ENCODE measurements at places on chromosomes 5 and 9.

DNA sequence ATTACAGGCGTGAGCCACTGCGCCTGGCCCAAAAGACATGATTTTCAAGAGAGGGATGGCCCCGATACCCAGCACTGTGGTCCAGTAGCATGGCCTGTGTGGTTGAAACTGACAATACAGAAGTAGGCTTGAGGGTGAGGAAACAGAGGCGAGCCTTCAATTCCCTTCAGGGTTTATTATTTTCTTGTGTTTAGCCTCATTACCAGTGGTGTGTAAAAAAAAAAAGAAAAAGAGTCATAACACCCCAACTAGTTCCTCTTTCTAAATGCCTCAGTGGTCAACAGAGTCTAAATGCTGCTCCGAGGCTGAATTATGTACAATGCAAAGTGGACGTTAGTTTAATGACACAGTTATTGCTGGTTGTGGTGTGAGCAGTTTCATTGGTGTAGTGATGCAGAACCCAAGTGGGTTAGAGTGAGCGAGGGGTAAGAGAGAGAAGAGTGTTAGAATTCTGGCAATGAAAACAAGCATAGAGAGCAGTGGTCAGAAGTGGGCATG is 58.8 kb downstream of the SNX30 start:
- DNase-seq: no peak

- DNase-seq: no peak
Measured at GRCh38 chr5:72482046-72482445, 25.2 kb downstream of the ZNF366 start.

DNA sequence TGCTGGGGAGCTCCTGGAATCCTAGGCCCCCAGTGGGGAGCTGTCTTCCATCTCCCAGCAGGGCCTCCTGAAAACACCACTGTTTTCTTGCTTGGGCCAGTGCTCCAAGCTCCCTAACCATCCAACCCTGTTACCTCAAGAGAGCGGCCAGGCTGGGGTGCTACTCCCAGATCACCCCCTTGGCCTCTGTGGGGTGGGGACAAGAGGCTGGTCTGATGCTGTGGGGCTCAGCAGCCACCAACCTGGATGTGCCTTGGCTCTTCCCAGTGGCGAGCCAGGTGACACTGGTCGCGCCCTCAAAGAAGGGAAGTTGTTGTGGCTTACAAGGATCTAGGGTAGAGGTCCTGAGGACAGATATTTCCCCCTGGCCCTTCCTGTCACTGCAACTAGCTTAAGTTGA is 49.0 kb downstream of the SECISBP2 start:
- DNase-seq: no peak

DNA sequence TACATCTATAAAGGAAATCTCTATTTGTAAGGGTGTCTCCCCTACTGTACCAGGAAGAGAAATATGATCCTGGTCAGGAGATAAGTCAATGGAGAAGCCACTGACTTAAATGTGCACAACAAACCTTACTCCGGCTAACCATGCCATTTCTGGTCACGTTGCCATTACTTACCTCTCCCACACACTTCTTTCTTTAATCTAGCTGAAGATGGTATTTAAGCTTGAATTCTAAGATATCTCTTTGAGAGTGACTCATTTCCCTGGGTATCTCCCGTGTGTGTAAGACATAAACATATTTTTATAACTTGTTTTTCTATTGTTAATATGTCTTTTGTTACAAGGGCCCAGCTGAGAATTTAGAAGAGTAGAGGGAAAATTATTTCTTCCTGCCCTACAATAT is 296.6 kb downstream of the SEMA5A start:
- DNase-seq: no peak

DNA sequence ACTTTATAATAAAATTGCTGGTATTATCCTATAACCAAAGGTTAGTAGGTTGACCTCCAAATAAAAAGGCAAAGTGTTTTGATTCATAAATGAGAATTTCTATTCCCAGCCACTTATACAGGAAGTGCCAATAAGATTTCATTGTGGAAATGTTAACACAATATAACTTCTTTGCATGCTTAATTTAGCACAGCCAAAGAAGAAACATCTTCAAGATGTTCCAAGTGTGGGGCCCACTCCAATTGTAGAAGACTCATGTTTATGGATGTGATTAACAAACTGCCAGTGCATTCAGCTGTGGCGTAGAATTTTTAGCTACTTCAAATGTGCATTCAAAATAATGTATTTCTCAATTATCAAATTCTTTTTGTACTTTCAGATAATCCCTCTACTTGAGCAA is 402.3 kb downstream of the DEPDC1B start:
- DNase-seq: no peak

GRCh38 chr9:84000186-84000585 is 19.6 kb downstream of the RMI1 start:
- DNase-seq: no peak

- no peak for DNase-seq
Measured at GRCh38 chr5:84298628-84299027, 86.1 kb downstream of the EDIL3 start.

- DNase-seq: no peak
Measured at GRCh38 chr9:93306579-93307091, 122.7 kb downstream of the WNK2 start.

- DNase-seq: no peak
Measured at GRCh38 chr5:72597456-72597948, 90.3 kb upstream of the ZNF366 start.

- no peak for DNase-seq
Measured at GRCh38 chr9:114092336-114092735, 6.8 kb downstream of the KIF12 start.

- no peak for DNase-seq
Measured at GRCh38 chr5:116382032-116382873, 192.4 kb downstream of the SEMA6A start.

- no peak for DNase-seq
Measured at GRCh38 chr5:5326115-5326758, 96.2 kb upstream of the ICE1 start.

GRCh38 chr5:96785326-96786109 is 22.2 kb downstream of the ERAP1 start:
- no peak for DNase-seq

- DNase-seq: no peak
Measured at GRCh38 chr5:80143491-80143890, 108.3 kb downstream of the THBS4 start.

DNA sequence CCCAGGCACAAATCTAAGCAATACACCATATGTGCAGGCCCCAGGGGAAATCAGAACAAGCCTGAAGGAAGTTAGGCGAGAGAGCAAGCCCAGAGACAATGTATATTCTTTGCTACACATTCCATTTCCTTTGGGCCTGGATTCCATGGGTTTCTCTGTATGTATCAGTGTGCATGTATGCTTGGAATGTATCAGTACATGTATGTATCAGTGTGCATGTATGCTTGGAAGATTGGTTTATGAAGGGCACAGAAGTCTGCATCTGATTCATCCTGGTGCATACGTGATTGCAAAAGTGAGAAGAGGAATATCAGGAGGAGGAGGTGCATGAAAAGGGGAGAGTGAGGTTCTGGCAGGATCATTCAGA is 232.6 kb upstream of the ANKRD55 start:
- no peak for DNase-seq

DNA sequence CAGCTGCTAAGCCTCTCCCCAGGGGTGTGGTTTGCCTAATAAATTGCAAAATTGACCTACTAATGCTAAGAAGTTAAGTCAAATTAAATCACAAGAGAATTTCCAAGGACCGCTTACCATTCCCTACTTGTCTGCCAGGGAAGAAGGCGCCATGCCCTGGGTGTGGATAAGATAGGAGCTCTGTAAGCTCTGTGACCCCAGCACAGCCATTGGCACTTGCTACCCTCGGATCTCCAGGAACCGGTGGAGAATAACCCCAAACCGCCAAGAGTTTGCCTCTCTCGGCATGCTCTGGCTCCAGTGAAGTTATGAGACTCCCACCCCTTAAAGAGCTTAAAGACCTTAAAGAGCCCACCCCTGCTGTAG is 58.9 kb downstream of the NEURL1B start:
- no peak for DNase-seq

GRCh38 chr9:114151426-114151956 is 3.8 kb upstream of the COL27A1 start:
- DNase-seq: no peak

- DNase-seq: no peak
Measured at GRCh38 chr5:76404223-76405211, 1.4 kb downstream of the IQGAP2 start.

GRCh38 chr9:128382261-128382660 is 11.1 kb downstream of the URM1 start:
- no peak for DNase-seq

DNA sequence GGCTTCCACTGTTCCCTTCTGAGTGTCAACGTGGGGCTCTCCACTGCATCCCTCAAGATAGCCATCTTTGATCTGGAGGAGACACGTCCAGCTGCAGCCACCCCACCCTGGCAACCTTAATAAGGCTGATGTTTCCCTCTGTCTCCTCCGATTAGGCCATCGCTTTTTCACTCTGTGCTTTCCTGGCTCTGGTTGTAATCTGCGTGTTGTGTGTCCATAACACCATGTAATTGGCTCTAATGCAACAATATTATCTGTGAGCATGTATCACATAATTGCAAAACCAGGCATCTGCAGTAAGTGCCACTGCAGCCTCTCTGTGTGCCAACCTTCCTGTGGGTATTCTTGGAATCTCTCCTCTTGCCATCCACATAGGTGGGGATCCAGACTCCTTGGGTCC is 249.9 kb upstream of the PANK3 start:
- no peak for DNase-seq

GRCh38 chr9:135100241-135100681 is 12.8 kb downstream of the OLFM1 start:
- no peak for DNase-seq

- peak; percentile 92 for DNase-seq
Measured at GRCh38 chr5:120615967-120616645, 152.0 kb downstream of the PRR16 start.

DNA sequence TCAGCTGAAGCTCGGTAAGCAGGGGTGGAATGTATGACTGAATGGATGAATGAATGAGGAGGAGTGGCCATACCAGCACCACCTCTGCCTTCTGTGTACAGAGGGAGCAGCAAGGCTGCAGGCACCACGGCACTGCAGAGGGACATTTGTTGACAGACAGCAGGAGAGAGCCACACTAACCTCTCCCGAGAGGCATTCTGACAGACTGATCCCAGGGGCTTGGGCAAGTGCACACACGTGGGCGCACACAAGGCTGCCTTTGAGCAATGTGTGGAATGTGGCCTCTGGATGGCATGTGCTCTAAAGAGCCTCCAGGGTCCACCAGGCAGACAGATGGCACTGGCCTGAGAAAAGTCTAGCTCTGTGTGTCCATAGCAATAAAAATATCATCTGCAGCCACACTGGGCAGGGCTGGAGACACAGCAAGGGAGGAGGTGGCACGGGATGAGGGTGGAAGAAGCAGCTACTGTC is 111.8 kb downstream of the ACTL7B start:
- no peak for DNase-seq

- no peak for DNase-seq
Measured at GRCh38 chr5:40485021-40485998, 194.4 kb upstream of the PTGER4 start.

DNA sequence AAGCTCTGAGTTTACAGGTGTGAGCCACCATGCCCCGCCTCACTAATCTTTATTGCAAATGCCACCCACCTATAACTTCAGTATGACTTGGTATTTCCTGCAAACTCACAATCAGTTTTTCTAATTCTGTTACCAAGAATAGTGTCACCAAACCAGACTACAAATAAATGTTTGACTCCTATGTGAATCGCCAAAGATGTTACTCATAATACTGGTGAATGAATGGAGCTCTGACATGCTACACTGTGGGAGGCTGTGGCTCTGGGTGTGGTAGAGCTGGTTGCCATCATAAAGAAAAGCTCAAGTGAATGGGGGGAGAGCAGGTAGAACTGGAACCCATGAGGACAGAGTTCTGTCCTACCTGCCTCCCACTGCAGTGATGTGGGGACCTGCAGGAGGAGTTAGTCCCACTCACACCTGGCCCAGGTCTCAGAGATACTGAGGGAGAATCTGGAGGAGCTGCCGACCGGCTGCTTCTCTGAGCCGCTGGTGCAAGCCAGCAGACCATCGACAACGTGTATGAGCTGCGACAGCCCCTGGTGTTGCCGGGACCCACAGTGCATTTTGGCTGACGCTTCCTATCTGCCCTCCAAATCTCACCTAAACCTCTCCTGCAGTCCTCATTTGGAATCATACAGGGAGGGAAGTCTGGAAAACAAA is 95.7 kb downstream of the ENTREP1 start:
- DNase-seq: no peak

DNA sequence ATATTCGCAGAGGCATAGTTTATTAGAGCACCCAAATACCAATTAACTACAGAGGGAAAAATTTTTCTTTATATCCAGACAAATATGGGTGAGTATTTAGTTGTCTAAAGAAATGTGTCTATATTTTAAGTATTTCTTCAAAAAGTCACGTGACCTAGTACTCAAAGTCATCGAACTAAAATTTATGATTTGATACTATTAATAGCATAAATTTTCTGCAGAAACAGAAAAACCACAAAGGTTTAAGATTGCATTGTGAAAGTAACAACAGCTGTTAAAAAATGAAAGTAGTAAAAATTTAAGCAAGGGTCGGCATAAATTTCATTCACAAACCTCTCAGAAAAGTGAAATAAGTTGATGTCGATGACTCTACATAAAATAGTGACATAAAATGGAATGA is 323.9 kb upstream of the RORB start:
- no peak for DNase-seq

GRCh38 chr9:78985084-78985738 is 586.6 kb upstream of the TLE4 start:
- no peak for DNase-seq

DNA sequence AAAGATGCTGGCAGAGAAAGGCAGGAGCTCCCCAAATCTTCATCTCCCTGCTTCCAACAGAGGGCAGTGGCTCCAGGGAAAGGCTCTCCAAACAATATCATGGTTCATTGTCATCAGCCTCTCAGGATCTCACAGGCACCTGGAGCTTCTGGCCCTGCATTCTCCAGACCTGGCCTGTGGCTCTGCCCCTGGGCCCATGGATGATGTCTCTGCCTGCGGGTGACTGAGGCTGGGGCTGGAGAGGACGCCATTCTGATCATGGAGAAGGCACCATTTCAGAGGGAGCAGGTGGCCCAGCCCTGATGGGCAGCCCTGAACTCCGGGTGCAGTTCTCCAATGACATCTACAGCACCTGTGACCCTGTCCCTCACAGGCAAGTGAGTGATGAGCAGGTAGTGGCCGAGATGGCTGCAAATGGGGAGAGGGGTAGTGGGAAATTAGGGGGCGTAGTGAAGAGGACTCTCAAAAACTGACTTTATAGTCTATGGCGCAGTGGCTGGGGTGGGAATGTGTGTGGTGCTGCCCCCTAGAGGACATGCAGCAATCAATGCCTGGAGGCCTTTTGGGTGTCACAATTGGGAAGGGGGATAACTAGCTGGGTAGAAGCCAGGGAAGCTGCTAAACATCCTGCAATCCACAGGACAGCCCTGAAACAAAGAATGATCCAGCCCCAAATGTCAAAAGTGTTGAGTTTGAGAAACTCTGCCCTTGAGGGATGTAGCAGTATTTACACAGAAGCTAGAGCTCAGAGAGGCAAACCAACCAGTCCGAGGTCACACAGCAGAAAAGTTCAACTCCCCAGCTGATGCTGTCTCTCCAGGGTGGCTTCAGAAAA is 3.2 kb downstream of the SH3PXD2B start:
- peak; percentile 72 for DNase-seq

Data from HAP-1 (cell line).